ENCODE measurements at places on chromosomes 5 and 9.

GRCh38 chr9:127358023-127358535 is 38.9 kb upstream of the SLC2A8 start:
- DNase-seq, result no peak

- no peak for DNase-seq
Observed at GRCh38 chr5:68754536-68754935, 339.3 kb upstream of the SLC30A5 start.

DNA sequence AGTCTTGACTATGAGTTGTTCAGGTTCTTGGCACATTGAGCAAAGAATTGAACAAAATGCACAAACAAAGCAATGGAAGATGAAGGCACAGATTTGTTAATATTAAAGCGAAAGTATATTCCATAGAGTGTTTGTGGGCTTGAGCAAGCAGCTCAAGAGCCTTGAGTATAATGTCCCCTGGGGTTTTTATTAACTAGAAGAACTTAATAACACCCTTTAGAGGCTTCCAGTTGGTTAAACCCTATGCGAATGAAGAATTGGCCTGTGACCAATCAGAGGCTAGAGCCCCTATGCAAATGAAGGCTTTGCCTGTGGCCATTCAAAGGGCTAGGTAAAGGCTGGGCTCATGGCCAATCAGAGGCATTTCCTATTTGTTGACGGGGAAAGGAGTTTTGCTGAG is 135.3 kb upstream of the IL12B start:
- DNase-seq, result no peak

DNA sequence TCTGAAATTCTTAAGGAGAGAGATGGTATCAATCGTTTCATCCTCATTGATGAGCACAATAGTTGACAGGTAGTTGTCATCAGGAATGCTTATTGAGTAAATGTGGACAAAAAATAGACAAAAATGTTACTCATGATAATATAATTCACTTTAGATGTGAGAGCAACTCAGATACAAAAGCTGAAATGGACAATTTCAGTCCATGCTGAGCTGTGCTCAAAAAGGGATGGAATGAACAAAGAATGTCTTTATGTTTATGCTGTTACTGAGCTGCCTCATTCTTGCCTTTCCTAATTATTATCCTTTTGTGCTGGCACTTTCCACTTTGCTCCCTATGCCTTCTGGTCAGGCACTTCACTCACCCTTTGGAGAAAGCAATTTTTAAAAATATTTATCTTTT is 49.5 kb downstream of the JAKMIP2 start:
- no peak for DNase-seq

- no peak for DNase-seq
Observed at GRCh38 chr5:139686706-139687441, 38.7 kb downstream of the CXXC5 start.

- DNase-seq, result no peak
Observed at GRCh38 chr5:65482296-65482735, 596 bp upstream of the ADAMTS6 start.

GRCh38 chr9:37549527-37549926 is 26.7 kb downstream of the FBXO10 start:
- no peak for DNase-seq

DNA sequence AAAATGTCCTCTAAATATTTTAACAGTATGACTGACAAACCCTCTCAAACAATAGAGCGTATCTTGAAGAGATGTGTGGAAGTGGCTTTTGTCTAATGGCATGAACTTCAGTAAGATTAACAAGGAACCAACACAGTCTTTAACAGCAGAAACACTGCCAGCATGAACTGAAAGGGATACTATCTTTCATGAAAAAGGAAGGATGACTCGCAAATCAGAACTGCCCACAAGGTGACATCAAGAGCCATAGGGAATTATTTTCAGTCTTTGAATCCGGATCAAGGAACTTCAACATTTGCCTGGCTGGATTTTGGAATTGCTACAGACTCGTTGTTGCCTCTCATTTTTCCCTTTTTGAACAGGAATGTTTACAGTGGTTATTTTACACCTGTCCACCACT is 5.1 kb upstream of the HEXB start:
- DNase-seq, result no peak

GRCh38 chr5:1878050-1878849 is 4.5 kb downstream of the IRX4 start:
- DNase-seq, result no peak

GRCh38 chr5:95988094-95988493 is 26.4 kb upstream of the ELL2 start:
- DNase-seq, result no peak

- DNase-seq, result no peak
Observed at GRCh38 chr9:87543251-87543650, 45.6 kb downstream of the DAPK1 start.

GRCh38 chr5:56801256-56801655 is 14.1 kb upstream of the MAP3K1 start:
- DNase-seq, result no peak

DNA sequence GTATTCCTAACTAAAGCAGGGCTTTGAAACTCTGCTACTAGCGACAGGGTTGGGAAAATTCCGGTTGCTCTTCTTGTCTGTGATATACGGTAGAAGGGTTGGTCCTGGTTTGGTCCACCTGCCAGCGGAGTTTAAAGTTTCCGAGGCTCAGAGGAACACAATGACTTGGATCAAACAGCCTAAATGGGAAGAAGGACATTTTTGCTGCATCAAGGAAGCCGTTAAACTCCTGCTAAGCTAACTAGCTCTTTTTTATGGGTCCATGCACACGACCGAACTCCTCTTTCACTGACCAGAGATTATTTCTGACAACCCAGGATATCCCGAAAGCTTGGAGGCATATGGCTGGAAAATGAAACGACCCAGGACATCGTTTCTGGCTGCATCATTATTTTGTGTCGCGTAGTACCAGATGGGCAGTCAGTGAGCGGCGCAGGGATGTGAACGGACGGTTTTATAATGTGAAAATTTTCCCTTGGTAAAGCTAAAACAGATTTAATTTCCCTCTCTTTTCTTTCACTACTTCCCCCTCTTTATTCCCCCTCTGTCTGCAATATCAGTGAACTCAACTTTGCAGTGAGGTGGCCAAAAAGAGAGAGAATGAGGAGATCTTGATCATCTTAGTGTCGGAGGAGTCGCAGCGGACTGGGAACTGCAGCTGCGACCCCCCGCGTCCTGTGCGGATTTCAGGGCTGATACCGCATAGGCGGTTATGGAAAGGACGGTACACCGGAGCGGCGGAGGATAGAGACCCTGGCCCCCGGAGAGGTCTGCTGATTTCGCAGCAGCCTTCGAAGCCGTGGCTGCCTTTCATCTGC is at the start of gene LURAP1L:
Gene LURAP1L, plus strand, starts transcription at position 160 of the 818 bp plus-strand sequence. CDS start 696 bp downstream, outside the sequence.
- no peak for DNase-seq

GRCh38 chr5:98779264-98779877 is 5.9 kb downstream of the RGMB start:
- DNase-seq, result no peak

- DNase-seq, result no peak
Observed at GRCh38 chr5:149323210-149323609, 22.1 kb upstream of the GRPEL2 start.

DNA sequence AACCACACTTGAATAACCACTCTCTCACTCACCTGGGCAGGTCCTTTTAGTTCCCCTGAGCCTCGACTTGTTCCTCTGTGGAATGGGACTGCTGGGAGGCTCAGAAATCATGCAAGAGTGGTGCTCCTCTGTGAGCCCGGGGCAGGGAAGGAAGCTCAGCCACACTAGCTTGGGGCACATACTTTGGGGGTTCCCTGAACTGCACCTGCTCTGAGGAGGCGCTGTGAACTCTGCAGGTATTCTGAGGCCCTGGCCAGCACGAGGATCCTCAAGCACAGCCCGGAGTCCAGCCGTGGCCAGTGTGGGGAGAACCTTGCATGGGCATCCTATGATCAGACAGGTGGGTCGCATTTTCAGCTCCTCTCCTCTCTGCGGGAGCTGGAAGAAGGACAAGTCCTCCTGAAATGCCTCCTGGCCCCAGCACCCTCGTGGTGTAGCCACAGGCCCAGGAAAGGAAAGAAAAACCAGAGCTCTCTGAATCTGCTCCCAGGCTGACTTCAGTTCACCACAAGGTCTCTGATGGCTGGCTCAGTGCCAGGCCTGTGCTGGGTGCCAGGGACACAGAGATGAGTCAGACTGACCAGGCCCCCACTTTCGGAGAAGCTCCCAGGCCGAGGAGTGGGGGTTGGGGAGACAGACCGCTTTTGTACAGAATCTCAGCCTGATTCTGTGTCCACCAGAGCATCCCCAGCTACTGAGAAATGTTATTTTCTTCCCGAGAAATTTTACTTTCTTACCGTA is 11.9 kb downstream of the GLIPR2 start:
- peak; percentile 77 for DNase-seq

GRCh38 chr9:7103367-7103766 is 345.6 kb downstream of the KDM4C start:
- no peak for DNase-seq

DNA sequence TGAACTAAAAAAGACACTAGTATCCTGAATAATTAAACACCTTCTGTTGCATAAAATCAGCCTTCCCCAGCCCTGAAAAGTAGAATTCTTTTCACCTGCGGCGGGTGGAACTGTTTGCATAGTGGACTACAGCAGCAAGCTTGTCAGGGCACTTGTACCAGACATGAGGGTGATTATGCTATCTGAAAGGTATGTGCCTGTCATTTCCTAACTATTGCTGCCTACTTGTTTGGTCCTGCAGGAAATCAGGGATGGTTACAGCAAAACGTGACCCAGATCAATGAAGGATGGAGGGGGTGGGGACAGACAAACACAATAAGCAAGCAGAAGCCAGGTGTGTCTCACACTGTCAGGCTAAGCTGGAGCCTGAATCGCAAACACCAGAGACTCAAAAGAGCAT is 385.6 kb downstream of the MLLT3 start:
- no peak for DNase-seq

GRCh38 chr5:57033503-57033902 is 81.6 kb upstream of the MIER3 start:
- DNase-seq, result no peak

GRCh38 chr9:135442075-135442474 is 37.5 kb upstream of the PPP1R26 start:
- no peak for DNase-seq

DNA sequence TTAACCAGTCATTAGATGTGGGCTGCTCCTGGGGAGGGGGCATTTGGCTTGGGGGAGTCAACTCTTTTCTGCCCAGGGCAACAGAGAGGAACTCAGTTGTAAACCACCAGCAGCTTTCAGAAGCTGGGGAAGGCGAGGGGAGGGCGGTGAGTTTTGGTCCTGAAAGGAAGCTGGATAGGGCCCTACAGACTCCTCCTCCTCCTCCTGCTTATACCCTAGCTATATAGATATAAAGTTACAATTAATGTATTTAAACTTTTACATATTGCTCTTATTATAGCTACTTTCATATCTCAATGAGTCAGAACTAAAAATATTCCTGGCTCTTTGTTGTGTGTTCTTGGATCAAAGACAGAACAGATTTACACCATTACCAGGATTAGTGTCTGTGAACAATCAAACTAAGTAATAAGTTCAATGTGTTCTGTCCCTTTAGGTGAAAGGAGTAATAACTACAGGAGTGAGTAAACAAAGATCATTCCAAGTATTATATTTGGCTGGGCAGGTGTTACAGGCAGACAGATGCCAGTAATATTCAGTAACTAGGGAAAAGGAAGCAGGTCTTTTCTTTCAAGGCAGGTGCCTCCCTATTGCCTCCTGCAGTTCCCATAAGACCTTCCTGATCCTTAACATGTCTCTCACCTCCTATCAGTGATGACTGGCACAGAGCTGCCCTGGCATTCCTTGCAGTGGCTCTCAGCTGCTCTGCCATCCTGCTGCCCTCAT is 20.5 kb upstream of the VPS13A start:
- no peak for DNase-seq
